ENCODE measurements at places on chromosomes 2 and 18.
A peak's percentile ranks its signal among the peaks of the same experiment; 100 is the strongest.

DNA sequence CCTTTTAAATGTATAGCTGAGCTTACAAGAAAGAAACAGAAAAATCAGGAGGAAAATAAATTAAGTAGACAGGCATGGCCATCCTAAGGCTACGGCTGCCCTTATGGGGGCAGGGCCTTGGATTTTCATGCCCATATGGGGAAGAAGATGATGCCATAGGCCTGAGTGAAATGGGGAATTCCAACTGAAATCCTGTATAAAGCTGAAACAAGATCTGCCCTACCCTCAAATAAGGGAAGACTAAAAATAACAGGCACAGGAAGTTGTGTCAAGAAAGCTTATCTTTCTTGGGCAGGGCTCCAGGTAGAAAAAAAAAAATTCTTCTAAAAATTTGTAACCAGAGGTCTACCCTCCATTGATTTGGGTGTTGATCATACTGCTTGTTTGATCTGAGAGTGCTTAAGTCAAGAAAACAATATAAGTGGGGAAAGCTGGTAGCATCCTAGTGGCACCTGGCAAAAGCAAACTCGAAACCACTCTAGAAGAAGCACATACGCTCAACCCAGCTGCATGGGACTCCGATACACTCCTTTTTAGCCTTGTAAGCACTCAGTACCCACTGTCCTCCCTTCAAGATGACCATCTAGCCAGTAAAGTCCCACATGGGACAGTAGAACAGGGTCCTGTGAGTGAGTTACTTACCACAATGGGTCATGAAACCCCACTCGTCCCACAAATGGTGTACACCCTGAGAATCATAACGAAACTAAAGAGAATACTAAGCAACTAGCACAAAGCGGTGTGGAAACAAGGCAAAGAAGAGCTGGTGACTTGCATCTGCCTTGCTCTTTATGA is 22.3 kb downstream of the DNAH7 start:
- DNase-seq: no peak

DNA sequence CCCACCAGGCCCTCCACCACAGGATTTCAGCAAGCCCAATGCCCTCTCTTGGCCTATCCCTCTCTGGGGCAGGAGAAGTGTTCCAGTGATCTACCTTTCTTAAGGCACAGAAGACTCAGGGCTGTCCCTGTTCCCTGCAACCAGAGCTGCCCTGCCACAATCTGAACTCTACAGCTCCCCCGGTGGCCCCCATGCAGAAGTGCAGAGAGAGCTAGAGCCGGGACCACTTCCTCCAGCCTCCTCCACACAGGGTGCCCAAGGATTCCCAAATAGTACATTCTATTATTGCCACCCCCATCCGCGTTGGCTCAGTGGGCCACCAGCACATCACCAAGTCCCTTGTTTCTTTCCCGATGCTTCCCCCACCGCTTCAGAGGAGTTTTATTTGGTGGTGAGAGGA is 114.8 kb upstream of the PTPRM start:
- no peak for DNase-seq

DNA sequence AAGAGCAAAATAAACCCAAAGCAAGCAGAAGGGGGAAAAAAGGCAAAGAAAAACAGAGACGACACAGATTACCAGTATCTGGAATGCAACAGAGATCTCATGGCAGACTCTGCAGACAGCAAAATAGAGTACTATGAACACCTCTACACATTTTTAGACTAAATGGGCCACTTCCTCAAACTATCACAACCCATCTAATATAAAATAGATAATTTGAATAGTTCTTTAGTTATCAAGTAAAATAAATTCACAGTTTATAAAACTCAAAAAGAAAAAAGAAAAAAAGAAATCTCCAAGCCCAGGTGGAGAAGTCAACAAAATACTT is 16.6 kb downstream of the SESTD1 start:
- no peak for DNase-seq

DNA sequence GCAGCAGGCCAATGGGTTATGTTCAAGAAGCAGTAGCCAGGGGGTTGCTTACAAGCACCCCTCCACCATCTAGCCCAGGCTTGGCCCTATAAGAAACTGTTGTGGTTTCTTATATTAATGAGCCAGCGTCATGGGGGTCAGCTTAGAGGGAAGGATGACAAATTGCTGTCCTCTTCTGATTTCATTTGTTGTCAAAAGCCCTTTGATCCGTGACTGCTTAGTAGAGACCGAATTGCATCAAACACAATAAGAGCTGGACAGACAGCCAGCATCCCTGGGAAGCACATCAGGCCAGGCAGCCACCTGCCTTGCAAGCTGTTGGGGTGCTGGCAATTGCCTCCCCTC is 206.6 kb upstream of the SETBP1 start:
- no peak for DNase-seq

GRCh38 chr2:175535631-175536030 is 354.1 kb upstream of the ATP5MC3 start:
- no peak for DNase-seq

- no peak for DNase-seq
These were observed 73.8 kb downstream of the KIF5C start for GRCh38 chr2:148948868-148949267.

- no peak for DNase-seq
These were observed 68.0 kb upstream of the CABLES1 start for GRCh38 chr18:23067236-23067635.

DNA sequence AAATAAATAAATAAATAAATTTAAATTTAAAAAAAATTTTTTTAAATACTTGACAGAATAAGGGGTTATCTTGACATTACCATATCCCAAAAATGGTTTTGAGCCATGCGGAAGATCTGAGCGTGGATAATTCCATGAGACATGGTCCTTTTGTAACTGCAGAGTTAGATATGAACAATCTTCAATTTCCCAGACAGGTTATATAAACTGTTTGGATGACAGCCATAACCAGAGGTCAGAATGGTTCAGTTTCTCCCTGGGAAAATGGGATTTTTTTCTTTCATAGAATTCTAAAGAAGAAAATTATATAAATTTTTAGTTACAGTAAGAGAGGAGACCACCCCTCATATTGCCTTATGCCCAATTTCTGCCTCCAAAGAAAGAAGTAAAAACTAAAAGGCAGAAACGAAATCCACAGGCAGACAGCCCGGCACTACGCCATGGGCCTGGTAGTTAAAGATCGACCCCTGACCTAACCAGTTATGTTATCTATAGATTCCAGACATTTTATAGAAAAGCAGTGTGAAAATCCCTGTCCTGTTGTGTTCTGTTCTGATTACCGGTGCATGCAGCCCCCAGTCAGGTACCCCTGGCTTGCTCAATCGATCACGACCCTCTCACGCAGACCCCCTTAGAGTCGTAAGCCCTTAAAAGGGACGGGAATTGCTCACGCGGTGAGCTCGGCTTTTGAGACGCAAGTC is 3.0 kb downstream of the GALM start:
- no peak for DNase-seq

- no peak for DNase-seq
These were observed 38.0 kb upstream of the YWHAQ start for GRCh38 chr2:9668687-9669345.

GRCh38 chr2:33529771-33530481 is 53.5 kb downstream of the RASGRP3 start:
- no peak for DNase-seq

GRCh38 chr2:71888751-71889445 is 258.8 kb downstream of the CYP26B1 start:
- no peak for DNase-seq

GRCh38 chr18:65942854-65943253 is 192.0 kb downstream of the CDH7 start:
- DNase-seq: no peak

DNA sequence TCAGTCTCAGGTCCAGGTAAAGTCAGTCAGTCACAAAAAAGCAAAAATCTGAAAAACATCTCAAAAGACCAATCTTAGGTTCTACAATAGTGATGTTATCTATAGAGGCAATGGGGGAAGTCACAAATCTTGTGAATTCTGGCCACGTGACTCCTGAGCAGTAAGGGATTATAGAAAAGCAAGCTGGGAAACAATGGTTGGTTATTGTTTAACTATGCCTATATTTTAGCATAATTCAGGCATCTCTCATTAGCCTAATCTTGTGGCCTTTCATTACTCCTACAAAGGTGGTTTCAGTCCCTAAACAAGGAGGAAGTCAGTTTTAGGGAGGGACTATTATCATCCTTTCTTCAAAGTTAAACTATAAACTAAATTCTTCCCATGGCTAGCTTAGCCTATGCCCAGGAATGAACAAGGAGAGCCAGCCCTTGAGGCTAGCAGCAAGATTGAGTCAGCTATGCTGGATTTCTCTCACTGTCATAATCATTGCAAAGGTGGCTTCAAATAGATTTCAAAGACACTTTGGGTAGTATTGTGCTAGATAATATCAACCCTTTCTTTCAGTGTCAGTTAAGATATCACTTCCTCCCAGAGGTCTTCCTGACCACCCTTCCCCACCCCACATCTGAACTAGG is 56.4 kb upstream of the ITGA6 start:
- no peak for DNase-seq

DNA sequence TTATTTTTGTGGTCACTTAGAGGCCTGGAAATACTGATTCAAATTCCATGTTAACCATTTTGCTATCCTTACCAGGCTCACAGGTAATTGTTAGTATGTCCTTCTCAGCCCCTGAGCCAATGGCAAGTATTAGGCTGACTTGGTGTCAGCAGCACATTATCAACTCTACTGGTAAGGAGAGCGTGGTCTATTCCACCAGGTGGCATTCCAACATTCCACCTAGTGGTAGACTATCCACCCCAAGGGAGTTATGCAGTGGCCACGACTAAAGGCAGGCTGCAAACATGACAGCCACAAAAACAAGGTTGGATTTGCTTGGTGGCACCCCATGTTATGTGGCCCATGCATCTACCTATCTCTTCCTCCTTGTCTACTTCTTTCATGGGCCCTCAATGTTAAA is 31.8 kb upstream of the GCC2 start:
- no peak for DNase-seq

DNA sequence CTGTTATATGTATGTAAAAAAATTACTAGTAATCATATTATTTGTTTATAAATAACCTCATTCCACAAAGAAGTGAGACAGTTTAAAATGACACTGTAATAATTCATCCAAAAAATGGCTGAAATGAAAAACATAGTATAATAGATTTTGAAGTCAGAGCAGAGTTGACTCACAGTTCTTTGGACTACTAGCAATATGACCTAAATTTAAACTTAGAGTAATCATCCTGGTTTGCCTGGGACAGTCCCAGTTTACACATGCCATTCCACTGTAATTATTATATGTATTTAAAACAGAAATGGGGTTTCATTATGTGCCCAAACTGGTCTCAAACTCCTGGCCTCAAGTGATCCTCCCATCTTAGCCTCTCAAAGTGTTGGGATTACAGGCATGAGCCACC is 48.3 kb downstream of the CCDC88A start:
- no peak for DNase-seq

- no peak for DNase-seq
These were observed 516.5 kb downstream of the XIRP2 start for GRCh38 chr2:167404627-167405284.

DNA sequence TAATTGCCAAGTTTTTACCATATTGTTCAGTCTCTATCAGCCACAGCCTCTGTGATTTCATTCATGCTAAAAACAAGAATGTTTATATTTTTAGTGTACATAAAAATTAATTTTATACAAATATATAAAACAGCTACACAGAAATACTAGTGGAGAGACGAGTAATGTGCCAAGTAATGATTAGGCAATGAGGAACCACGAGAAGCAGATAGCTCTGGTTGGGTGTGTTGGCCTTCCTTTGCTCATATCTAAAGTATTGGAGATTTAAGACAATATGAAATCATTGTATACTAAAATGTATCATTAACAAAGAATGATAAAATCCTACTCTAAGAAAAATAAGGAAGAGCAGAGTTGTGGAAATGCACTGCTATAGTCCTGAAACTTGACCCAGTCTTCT is 326.7 kb downstream of the AGAP1 start:
- no peak for DNase-seq

GRCh38 chr2:113175042-113175628 is 1.4 kb downstream of the PSD4 start:
- DNase-seq: peak; percentile 62

- no peak for DNase-seq
These were observed 462.8 kb upstream of the ID2 start for GRCh38 chr2:8219096-8219495.

DNA sequence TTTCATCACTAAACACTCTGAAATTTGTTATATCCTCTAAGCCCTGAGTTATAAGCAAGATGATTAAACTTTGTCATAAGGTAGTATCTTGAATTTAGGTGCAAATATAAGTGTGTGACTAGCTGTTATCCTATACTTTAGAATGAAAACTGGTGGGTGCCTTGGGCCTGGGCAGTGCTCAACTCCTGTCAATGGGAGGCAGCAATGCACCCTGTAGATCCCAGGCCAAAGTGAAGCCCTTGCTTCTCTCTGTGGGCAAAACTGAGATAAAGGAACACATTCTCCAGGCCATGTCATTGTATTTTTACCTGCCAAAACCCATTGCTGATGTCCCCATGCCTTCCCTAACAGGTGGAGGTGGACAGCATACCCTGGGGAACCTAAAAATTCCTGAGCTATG is 525.2 kb downstream of the TNS1 start:
- no peak for DNase-seq

GRCh38 chr2:157075924-157076323 is 181.6 kb upstream of the GALNT5 start:
- DNase-seq: no peak

DNA sequence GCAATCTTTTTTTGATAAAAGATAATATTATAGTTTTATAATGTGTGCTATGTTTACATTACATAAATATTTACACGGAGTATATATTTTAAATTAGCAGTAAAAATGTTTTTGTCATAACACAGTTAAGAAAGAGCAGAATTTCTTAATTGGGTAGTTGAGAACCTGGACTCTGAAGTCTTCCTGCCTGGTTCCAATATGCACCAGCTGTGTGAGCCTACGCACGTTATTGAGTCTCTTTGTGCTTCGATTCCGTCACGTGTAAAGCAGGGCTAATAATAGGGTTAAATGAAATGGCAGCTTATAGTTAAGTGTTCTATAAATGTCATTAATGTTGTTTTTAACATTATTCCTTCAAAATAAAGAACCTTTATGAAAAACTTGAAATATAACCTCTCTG is 1.2 kb upstream of the CCDC88A start:
- DNase-seq: no peak

GRCh38 chr2:7004636-7005035 is 87.4 kb downstream of the RNF144A start:
- no peak for DNase-seq

DNA sequence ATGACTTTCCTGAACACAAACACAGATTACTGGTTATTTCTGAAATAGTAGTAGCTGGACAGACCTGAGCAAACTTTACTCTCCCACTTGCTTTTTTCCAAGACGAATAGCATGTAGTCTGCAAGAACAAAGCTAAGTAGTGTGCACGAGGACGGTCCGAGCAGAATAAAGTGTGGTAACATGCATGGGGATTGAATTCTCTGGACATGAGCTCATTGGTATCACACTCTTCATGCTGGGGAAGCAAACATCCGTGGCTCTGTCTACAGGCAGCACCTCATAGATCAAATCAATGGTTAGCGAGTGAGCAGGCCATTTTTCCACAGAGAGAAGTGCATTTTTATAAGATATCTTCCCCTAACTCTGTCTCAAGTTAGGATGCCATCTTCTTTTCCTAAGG is 164.8 kb upstream of the STK17B start:
- DNase-seq: no peak

All from stimulated activated CD4-positive, alpha-beta T cell treated with anti-CD3 and anti-CD28 coated beads, Interleukin-4, amount 100 ng/mL, for 48 hours (primary cell).